ENCODE measurements at places on chromosomes 3 and 15. TPM values are rescaled to one million over a fixed set of nuclear protein-coding genes. Genes with fewer than 3 reads are reported as not detected.

Gene STARD5
- 7.4 TPM for polyA plus RNA-seq

Gene IREB2
- polyA plus RNA-seq: 15.6 TPM

Gene KBTBD12
- polyA plus RNA-seq: not detected

Gene RBP2
- not detected for polyA plus RNA-seq

Gene ZNF770
- 180 TPM for polyA plus RNA-seq

Gene ECE2
- polyA plus RNA-seq: not detected

Gene CACNA2D3
- polyA plus RNA-seq: not detected

Gene GP5
- not detected for polyA plus RNA-seq

Gene AMT
- polyA plus RNA-seq: 0.80 TPM

Gene ANKRD63
- polyA plus RNA-seq: not detected

Gene TRMT10C
- 49.3 TPM for polyA plus RNA-seq

Gene PAK6
- not detected for polyA plus RNA-seq

Gene MAGI1
- not detected for polyA plus RNA-seq

Gene TMEM207
- not detected for polyA plus RNA-seq

Gene CADPS
- polyA plus RNA-seq: not detected

Gene ALDH1A3
- polyA plus RNA-seq: not detected

Gene SLC12A1
- polyA plus RNA-seq: not detected

Gene POC1A
- 4.9 TPM for polyA plus RNA-seq

Gene EPHB1
- polyA plus RNA-seq: not detected

Gene PRSS50
- not detected for polyA plus RNA-seq

Gene SLC24A5
- polyA plus RNA-seq: not detected

Gene ACAN
- polyA plus RNA-seq: not detected

Gene ZNF774
- not detected for polyA plus RNA-seq

Gene TMC3
- not detected for polyA plus RNA-seq

Gene BCHE
- polyA plus RNA-seq: not detected

Gene FANCD2OS
- not detected for polyA plus RNA-seq

Gene CYP1A1
- polyA plus RNA-seq: not detected

Gene PARP3
- 8.4 TPM for polyA plus RNA-seq

Gene MAP6D1
- not detected for polyA plus RNA-seq

Gene IL17RD
- polyA plus RNA-seq: not detected

Gene ZBBX
- not detected for polyA plus RNA-seq

Gene RAB6B
- polyA plus RNA-seq: 0.15 TPM

Gene ANKRD34C
- not detected for polyA plus RNA-seq

Gene ZNF80
- polyA plus RNA-seq: not detected

Gene FBXW12
- not detected for polyA plus RNA-seq

Gene TNFAIP8L3
- polyA plus RNA-seq: not detected

Gene GPR87
- polyA plus RNA-seq: not detected

Gene SNURF
- polyA plus RNA-seq: 20.7 TPM

Gene TRPM1
- polyA plus RNA-seq: 0.09 TPM

Gene PROK2
- polyA plus RNA-seq: not detected

Gene CLDN11
- not detected for polyA plus RNA-seq

Gene CACNA1D
- not detected for polyA plus RNA-seq

Gene SLC22A13
- polyA plus RNA-seq: 0.29 TPM

Gene CPNE9
- polyA plus RNA-seq: not detected

Gene CCR8
- polyA plus RNA-seq: not detected

Gene IMPG2
- not detected for polyA plus RNA-seq

Gene UNC13C
- not detected for polyA plus RNA-seq

Gene CHRNA5
- polyA plus RNA-seq: 0.49 TPM

Gene ZCWPW2
- 0.64 TPM for polyA plus RNA-seq

Gene CCDC9B
- not detected for polyA plus RNA-seq

Gene SKOR1
- not detected for polyA plus RNA-seq

Gene TATDN2
- 10.4 TPM for polyA plus RNA-seq

Gene CCDC39
- not detected for polyA plus RNA-seq

Gene RPL14
- polyA plus RNA-seq: 532 TPM

Gene CCDC80
- 0.05 TPM for polyA plus RNA-seq

Gene ATP8B4
- not detected for polyA plus RNA-seq

Gene ERC2
- not detected for polyA plus RNA-seq

Gene SLC28A1
- polyA plus RNA-seq: not detected
